ENCODE measurements at places on chromosomes 5 and 9.

DNA sequence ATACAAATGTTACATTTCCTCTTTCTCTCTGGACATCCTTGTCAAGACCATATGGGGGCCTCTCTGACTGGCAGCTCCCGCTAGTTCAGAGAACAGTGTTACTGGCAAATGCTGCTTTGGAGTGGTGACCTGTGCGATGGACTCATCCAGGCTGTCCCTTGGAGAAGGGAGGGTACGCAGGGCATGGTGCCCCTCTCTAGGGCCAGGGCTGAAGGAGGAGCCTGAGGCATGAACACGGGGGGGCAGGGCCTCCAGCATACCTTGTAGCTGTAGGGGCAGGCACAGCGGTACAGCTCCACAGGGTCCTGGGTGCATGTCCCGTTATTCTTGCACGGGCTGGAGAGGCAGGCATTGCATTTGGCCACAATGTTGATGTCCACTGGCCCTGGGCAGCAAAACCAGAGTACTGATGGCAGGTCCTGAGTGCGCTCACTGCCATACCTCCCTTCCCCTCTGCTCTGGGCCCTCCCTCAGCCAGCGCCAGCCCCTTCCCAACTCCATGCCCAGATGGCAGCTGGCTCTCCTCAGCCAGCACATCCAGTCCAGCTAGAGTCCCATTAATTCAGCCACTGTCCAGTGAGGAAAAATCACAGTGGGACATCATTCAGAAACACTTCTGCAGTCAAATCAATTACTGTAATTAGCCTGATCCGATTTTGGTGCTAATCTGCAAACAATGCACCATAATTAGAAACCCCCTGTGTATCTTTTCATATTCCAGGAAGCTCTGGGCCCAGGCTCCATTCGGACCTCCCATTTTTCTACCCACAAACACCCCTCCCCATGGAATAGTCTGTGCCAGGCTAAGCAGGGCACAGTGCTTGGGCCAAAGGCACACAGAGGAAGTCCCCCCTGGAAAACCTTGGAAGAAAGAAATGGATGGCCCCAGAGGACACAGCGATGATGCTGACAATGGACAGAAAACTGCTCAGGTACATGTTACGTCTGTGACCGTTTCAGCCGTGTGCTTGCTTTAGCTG, 128.8 kb upstream of the PANK3 start:
- no peak for DNase-seq

DNA sequence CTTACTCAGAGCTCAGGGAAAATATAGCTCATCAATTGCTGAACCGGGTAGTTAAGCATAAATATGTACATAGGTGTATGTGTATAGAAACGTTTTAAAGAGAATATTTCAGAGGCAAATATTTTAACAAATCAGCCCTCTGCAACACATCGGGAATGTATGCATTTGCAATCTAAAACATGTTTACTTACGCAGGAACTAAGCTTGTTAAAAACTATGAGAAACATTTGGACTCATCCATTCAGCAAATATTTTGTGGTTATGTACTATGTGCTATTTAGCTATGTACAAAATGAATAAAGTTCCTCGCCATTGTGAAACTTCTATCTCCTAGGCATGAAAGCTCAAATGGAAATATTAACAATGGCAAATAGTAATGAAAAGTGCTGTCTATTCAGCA, 469.9 kb downstream of the ARHGEF28 start:
- DNase-seq = no peak

DNA sequence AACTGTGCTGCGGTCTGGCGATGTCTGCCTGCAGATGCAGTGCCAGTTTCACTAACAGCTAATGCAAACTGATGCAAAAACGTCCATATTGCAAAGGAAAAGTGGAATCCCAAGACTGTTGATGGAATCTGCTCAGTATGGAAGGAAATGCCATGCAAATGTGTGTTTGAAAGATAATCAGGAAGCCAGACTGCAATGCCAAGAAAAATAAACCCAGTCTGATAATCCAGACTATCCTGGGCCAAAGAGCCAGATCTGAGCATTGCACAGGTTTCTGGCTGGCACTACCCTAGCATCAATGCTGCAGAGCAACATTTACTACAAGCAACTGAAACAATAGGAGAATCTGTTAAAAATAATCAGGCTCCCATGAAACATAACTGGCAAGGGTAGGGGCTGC, 130.3 kb downstream of the FSTL4 start:
- DNase-seq = no peak

DNA sequence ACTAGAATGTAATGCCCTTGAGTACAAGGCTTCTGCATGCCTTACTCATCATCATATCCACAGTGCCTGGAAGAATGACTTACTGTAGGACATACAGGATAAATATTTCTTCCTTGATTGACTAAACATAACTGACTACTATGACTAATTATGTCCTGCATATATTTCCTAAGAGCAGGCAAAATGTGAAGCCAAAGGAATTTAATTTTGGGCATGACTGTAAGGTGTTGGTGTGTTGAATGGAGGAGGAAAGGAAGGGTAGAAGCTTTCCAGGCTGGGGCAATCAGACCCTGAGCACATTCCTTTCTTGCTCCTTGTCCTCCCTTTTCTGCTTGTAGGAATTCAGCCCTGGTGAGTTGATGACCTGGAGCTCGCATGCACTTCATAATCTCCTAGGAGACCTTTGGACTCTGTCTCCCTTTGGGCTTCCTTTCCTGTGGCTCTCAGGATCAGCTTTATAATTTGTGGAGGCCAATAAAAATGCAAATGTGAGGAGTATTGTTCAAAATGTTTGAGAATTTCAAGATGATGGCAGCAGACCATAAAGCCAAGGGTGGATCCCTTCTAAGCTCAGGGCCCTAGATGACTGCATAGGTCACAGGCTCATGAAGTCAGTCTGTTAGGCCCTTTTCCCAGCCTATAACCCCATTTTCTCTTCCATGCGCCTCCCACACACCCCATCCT, 174.0 kb downstream of the HMHB1 start:
- no peak for DNase-seq

DNA sequence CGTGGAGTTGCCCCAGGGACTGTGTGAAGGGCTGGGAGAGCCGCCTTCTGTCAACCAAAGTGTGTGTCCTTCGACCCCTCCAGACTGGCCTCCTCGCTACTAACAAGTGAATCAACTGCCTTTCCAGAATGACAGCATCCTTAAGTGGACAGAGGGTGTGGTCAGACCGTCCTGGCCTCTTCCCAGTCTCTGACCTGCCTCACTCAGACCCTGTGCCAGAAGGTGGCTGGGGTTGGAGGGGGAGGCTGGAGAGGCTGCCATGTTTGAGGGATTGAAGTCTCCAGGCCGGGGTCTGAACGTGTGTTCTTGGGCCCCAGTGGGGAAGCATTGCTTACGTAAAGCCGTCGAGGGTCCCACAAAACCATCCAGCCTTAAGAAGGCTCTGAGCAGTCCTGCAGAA, 389.3 kb upstream of the IRX4 start:
- DNase-seq = no peak

DNA sequence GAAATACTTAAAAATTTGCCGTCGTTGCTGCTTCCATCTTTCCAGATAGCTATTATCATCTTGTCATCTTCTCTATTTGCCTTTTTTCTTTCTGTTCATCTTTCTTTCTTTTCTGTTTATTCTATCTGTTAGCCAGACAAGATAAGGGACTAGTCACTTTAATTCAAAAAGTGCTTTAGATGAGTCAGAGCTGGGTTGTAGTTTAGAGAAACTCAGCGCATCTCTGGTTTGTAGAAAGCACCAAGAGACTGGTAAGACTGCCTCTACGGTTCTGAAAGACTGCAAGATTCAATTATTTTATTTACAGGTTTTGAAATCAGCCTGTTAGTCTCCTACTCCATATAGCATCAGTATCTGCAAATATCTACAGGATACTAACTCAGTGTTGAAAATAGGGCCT, 562.8 kb upstream of the RIOK2 start:
- DNase-seq = no peak

DNA sequence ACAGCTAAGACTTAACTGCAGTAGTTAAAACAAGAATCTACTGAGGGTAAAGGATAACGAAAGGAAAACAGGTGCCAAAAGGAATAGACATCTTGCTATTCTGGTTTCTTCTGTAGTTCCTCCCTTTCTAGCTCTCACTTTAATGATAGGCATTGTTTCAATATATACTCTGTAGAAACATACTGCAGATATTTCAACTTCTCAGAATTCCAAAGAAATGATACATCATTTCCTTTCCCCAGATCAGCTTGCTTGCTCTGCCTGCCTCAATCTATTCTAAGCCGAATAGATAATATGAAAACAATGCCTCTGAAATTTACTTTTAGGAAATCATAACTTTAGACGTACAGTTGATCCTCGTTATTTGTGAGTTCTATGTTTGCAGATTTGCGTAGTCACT, 46.3 kb downstream of the ACO1 start:
- no peak for DNase-seq

DNA sequence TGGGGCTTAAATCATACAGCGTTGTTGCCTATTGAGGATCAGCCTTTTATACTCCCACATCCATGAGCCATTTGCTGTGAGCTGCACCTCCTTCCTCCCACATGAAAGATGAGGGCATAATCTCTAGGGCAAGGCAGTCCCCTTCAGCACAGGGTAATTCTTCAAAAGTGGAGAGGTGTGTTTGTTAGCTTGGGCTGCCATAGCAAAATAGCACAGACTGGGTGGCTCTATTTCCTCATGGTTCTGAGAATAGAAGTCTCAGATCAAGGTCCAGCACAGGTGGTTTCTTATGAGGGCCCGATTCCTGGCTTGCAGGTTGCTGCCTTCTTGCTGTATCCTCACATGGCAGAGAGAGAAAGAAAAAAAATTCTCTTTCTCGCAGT, 121.8 kb upstream of the SLC12A2 start:
- no peak for DNase-seq

DNA sequence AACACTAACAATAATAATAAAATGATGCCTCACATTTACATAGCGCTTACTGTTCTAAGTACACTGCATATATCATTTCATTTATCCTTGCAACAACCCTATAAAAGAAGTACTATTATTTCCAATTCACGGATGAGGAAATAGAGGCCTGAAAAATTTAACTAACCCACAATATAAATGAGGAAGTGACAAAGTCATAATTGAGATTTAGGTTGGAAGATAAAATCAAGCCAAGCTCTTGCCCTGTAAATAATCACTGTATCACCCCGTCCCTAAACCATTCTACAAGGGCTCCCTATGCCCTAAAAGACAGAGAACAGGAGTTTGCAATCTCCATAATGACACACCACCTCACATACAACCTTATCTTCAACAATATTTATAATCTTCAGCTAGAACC, 49.6 kb downstream of the STRBP start:
- no peak for DNase-seq

- DNase-seq = no peak
Measured at GRCh38 chr5:93611976-93612854, 29.2 kb downstream of the NR2F1 start.

All from endothelial cell (in vitro differentiated cells).